ENCODE measurements at places on chromosomes 6 and 20. TPM values are rescaled to one million over a fixed set of nuclear protein-coding genes. Genes with fewer than 3 reads are reported as not detected.

EYA4 gene
- total RNA-seq = 6.1 TPM

CABLES2 gene
- total RNA-seq = 1.3 TPM

CEP85L gene
- total RNA-seq = 4.2 TPM

SLC22A1 gene
- total RNA-seq = not detected

EYS gene
- not detected for total RNA-seq

FAM209A gene
- total RNA-seq = not detected

ZFP57 gene
- not detected for total RNA-seq

DEFB132 gene
- not detected for total RNA-seq

NINL gene
- total RNA-seq = 3.2 TPM

SLC24A3 gene
- total RNA-seq = not detected

KIF6 gene
- not detected for total RNA-seq

CNKSR3 gene
- total RNA-seq = 29.2 TPM

DEFB113 gene
- not detected for total RNA-seq

LY6G6C gene
- not detected for total RNA-seq

OPN5 gene
- not detected for total RNA-seq

FAM184A gene
- 0.13 TPM for total RNA-seq

C6orf163 gene
- not detected for total RNA-seq

PLA2G7 gene
- not detected for total RNA-seq

CD24 gene
- 1.7 TPM for total RNA-seq

CYP21A2 gene
- total RNA-seq = not detected

CD93 gene
- total RNA-seq = not detected

SUMO4 gene
- total RNA-seq = not detected

ZMYND8 gene
- 14.1 TPM for total RNA-seq

NRN1 gene
- total RNA-seq = 44.1 TPM

SLC35F1 gene
- not detected for total RNA-seq

SGK2 gene
- 0.72 TPM for total RNA-seq

AGPAT4 gene
- 5.8 TPM for total RNA-seq

KCNS1 gene
- total RNA-seq = 0.30 TPM

SS18L1 gene
- total RNA-seq = 5.8 TPM

FAM135A gene
- total RNA-seq = 6.7 TPM

TNF gene
- total RNA-seq = not detected

ABHD16B gene
- not detected for total RNA-seq

FAM229B gene
- 13.6 TPM for total RNA-seq

F13A1 gene
- total RNA-seq = not detected

SIM1 gene
- 1.7 TPM for total RNA-seq

Measured in MG63 (cell line).